ENCODE measurements at places on chromosomes 2 and 18. TPM values are rescaled to one million over a fixed set of nuclear protein-coding genes. Genes with fewer than 3 reads are reported as not detected.

DNA sequence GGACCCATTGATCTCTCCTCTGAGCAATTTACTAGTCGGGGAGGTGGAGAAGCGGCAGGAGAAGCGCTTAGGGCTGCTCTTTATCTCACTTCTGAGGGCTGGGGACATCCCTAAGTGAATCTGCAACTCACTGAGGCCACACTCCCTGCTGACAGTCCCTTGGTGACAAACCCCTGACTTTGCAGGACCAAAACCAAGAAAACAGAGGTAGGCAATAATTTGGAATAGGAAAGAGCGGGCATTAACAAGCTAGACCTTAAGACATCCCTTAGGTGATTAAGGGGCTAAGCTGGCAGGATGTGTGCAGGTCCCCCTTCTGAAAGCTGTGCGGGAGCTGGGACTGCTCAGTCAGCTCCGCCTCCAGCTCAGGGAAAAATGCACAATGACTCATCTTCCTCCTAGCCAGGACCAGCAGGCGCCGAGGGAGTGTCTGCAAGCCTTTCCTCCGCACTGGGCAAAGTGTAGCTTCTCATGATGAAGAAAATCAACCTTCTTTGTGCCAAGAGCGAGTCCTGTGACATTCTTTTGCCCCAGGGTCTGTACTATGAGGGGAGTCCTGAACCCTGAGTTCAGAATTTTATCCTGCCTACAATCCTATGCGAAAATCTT is 63.3 kb downstream of the BOD1L2 start:
- H3K4me3 ChIP-seq: no peak overlapping the region
- H3K27me3 ChIP-seq: peaks cover 12% of the 10 kb centered on the region
- peak; percentile 17 for DNase-seq
- no peak overlapping the region for H3K27ac ChIP-seq
- H3K4me1 ChIP-seq: no peaks in the 10 kb centered on the region
- H3K36me3 ChIP-seq: no peaks in the 10 kb centered on the region

DNA sequence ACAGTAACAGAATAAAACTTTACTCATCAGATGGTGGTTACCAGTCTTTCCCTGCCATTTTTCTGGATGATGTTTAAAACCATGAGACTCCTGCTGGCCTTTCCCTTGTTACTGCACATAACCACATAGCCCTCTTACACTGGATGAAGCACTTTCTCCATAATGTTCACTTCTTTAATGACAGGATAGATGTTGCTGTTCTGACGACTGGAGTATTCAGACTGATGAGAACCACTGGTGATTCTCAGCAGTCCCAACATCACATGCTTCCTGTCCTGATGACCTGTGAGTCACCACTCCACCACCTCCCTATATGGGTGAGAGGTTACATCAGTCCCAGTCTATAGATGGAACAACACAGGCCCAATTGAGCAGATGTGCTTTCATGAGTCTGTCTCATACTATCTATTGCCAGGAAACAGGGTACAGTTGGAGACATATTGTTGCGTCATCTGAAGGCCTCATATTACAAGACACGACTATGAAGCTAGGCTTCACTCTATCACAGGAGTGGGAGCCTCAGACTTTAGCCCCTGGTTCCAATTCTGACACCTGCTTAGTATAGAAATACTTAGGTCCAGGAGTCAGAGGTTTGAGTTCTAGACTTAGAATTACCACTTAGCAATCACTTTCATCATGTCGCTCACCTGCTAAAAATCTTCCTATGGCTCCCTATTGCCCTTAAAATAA is 145.7 kb upstream of the KLF7 start:
- peaks cover 3% of the 10 kb centered on the region for H3K4me1 ChIP-seq
- H3K36me3 ChIP-seq: no peaks in the 10 kb centered on the region
- no peak overlapping the region for H3K27ac ChIP-seq
- no peaks in the 10 kb centered on the region for H3K27me3 ChIP-seq
- DNase-seq: peak; percentile 30
- H3K4me3 ChIP-seq: no peak overlapping the region

- H3K4me3 ChIP-seq: no peak overlapping the region
- H3K4me1 ChIP-seq: peaks cover 49% of the 10 kb centered on the region
- no peaks in the 10 kb centered on the region for H3K27me3 ChIP-seq
- no peak overlapping the region for H3K27ac ChIP-seq
- DNase-seq: no peak
- peaks cover 62% of the 10 kb centered on the region for H3K36me3 ChIP-seq
Observed at GRCh38 chr2:3462493-3463104, 56.7 kb downstream of the ADI1 start.

GRCh38 chr2:89842180-89842908 is 1150.9 kb downstream of the RPIA start:
- no peaks in the 10 kb centered on the region for H3K27me3 ChIP-seq
- H3K27ac ChIP-seq: no peak overlapping the region
- no peaks in the 10 kb centered on the region for H3K4me1 ChIP-seq
- H3K4me3 ChIP-seq: no peak overlapping the region
- no peaks in the 10 kb centered on the region for H3K36me3 ChIP-seq
- no peak for DNase-seq

DNA sequence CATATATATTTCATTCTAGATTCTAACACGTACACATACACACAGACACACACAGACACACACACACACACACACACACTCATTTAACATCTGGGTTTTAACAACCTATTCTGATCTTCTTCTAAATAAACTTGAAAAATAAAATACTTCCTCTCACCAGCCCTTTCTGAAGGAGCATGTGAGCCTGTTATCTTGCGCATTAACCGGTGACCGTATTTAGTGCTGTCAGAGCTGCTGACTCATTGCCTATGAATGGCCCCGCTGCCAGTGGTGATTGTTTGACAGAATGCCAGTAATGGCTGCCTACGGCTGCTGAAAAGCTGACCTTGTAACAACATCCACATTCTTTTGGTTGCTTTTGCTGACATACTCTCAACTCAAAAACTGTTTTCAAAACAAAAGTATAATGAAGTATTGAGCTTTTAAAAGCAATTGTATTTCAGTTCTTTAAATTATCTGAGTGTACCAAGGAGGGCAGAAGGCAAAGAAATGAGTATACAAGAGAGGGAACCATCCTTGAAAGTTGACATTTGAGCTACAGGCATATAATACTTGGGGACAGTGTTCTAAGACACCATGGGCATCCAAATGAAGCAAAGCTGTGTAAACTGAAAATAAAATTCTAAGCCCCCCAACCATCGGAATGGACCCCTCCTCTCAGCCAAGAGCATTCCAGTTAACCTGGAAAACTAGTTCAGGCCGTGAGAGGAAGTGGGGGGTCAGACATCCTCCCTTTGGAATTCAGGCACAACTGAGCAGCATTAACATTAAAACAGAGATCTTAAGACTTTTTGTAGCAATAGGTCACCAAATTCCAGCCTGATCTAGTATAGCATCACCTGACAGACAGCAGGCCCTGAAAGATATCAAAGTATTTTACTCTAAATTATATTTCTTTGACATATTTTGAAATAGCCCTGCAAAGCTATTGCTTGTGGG is 50.2 kb upstream of the DTNA start:
- no peaks in the 10 kb centered on the region for H3K27me3 ChIP-seq
- H3K36me3 ChIP-seq: no peaks in the 10 kb centered on the region
- H3K4me3 ChIP-seq: no peak overlapping the region
- H3K27ac ChIP-seq: peak overlapping the region; percentile 45
- peak; percentile 84 for DNase-seq

DNA sequence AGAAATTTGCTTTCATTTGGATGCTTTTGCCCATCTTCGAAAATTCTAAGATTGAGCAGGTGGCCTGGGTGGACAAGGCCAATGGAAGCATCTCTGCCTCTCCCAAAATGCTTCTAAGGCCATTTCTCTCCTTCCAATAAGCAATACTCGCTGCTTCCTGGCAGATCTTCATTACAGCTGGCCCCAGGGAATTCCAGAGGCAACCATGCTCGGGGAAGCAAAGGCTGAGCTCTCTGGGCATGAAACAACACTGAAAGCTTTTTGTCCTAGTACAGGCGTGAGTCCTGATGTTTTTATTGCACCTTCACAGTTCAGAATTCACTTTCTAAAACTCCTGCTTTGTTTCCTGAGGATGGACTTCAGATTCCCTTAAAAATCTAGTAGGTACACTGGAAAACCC is 11.8 kb upstream of the NEDD4L start:
- no peak for DNase-seq
- H3K27me3 ChIP-seq: peaks cover 2% of the 10 kb centered on the region
- no peak overlapping the region for H3K27ac ChIP-seq
- no peaks in the 10 kb centered on the region for H3K36me3 ChIP-seq
- H3K4me1 ChIP-seq: no peaks in the 10 kb centered on the region

DNA sequence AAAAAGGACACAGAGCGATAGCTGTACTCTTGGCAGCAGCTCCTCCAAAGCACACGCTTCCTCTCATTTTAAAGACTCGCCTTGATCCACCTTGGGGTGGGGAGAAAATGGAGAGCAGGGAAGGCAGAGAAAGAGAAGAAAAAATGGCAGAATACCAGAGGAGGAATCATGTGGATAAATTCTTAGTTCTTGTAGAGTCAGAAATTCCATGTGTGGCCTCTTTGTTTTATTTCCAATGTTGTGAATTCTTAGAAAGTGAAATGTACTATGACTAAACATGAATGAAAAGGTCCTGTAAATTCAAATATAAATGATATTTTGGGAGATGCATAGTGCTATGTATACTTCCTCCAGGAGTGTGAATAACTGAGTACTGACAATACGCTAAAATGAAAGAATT is 89.7 kb upstream of the SESTD1 start:
- H3K4me1 ChIP-seq: no peaks in the 10 kb centered on the region
- DNase-seq: peak; percentile 9
- no peaks in the 10 kb centered on the region for H3K27me3 ChIP-seq
- H3K36me3 ChIP-seq: no peaks in the 10 kb centered on the region
- H3K4me3 ChIP-seq: no peak overlapping the region

GRCh38 chr2:98454500-98455235 is 10.0 kb downstream of the INPP4A start:
- peaks cover 3% of the 10 kb centered on the region for H3K36me3 ChIP-seq
- peak; percentile 53 for DNase-seq
- no peak overlapping the region for H3K4me3 ChIP-seq
- H3K4me1 ChIP-seq: peaks cover 5% of the 10 kb centered on the region
- no peaks in the 10 kb centered on the region for H3K27me3 ChIP-seq

DNA sequence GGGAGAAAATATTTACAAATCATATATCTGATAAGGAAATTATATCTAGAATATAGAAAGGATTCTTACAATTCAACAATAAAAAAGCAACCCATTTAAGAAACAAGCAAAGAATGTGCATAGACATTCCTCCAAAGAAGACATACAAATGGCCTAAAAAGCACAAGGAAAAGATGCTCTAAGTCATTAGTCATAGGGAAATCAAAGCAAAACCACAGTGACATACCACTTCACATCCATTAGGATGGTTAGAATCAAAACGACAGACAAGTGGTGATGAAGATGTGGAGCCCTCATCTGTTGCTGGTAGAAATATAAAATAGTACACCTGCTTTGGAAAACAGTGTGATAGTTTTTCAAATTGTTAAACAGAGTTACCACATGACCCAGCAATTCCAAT is 48.2 kb downstream of the MAPRE2 start:
- H3K4me1 ChIP-seq: no peaks in the 10 kb centered on the region
- no peak overlapping the region for H3K27ac ChIP-seq
- no peak for DNase-seq
- H3K36me3 ChIP-seq: peaks cover 2% of the 10 kb centered on the region
- no peaks in the 10 kb centered on the region for H3K27me3 ChIP-seq

DNA sequence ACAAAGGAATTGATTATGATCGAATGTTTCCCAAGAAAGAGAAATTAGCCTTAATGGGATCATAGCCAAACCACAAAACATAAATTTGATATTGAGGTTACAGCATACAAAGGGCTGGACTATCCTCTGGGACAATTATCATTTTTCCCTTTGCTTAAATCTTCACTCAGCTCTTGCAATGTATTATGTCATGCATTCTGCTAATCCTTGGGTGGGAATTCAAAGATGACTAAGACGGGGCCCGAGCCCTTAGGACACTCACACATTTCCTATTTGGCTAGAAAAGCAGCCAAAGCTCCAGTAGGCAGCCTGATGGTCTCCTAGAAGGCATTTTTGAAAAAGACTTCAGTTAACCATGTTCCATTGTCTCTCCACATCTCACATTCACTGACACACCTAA is 17.2 kb upstream of the NMI start:
- DNase-seq: peak; percentile 62
- no peak overlapping the region for H3K4me3 ChIP-seq
- H3K27me3 ChIP-seq: no peaks in the 10 kb centered on the region
- H3K36me3 ChIP-seq: no peaks in the 10 kb centered on the region
- H3K4me1 ChIP-seq: no peaks in the 10 kb centered on the region

DNA sequence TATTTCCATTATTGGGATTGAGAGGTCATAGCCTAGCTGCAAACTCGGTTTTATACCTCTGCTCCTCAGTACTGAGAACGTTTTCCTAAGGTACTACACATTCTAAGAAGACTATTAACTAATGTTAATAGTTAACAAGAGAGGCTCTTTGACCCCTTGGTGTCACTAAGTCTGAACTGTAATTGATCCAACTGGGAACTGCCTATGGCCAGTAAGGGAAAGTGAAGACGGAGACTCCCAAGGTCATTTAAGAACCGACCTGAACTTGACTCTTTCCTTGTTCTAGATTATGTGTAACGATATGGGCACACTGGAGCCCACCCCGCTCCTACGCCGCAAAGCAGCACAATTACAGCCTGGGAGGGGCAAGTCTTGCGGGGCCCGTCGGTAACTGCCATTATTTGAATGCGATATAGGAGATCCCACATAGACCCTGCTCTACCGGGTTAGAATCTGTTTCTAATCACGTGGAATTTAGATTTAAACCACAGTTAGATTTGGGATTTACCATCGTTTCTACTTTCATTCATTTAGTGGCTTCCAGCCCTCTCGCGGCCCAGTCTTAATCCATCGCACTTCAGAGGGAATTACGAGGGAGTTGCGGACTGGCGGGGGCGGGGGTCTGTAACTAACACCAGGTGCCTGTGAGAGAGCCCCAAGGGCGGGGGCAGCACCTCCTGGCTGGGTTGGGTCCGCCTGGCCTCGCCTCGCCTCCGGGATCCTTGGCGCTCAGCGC is 84.1 kb upstream of the EPB41L3 start:
- DNase-seq: no peak
- no peak overlapping the region for H3K27ac ChIP-seq
- no peaks in the 10 kb centered on the region for H3K36me3 ChIP-seq

DNA sequence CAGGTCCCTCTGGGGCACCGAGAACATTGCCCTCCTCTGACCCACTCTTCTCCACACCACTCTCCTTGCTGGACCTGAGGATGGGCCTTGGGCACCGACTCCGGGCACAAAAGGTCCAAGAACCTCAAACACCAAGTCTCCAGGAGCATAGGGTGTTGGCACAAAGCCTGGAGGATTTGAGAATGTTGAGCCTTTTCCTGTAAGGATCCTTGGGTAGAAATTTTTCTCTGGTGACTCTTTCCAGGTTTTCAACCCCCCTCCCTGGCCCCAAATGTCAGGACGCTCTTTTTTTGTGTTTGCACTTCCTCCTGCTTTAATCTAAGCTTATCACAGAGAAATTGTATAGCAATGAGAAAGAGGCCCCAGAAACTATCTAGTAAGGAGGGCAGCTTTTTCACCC is 9.2 kb downstream of the SPR start:
- no peak overlapping the region for H3K4me3 ChIP-seq
- H3K27ac ChIP-seq: no peak overlapping the region
- peaks cover 64% of the 10 kb centered on the region for H3K27me3 ChIP-seq
- H3K36me3 ChIP-seq: no peaks in the 10 kb centered on the region
- H3K4me1 ChIP-seq: peaks cover 7% of the 10 kb centered on the region

The SANBR gene
- 11.4 TPM for total RNA-seq

The PIEZO2 gene
- total RNA-seq: 47.2 TPM

The NOSTRIN gene
- total RNA-seq: 9.2 TPM

Data from muscle of leg (tissue), 16 donors.